ENCODE measurements at places on chromosomes 11 and 22.

DNA sequence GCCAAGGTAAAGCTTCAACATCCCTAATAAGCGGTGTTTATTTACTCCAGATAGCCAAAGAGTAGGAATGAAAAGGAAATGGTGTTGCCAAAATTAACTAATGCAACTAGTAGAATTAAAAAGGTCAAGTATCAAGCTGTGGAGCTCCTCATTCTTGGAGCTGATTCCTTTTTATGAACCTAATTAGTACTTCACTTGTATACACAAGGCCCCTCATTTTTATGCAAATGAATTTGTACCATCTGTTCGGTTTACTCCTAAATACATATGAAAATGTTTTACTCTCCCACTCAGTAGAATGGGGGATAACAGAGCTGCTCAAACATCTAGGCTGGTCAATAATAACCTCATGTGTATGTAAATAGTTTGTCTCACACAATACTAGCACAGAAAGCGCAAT lies 426.4 kb upstream of the LUZP2 start:
- DNase-seq = no peak

DNA sequence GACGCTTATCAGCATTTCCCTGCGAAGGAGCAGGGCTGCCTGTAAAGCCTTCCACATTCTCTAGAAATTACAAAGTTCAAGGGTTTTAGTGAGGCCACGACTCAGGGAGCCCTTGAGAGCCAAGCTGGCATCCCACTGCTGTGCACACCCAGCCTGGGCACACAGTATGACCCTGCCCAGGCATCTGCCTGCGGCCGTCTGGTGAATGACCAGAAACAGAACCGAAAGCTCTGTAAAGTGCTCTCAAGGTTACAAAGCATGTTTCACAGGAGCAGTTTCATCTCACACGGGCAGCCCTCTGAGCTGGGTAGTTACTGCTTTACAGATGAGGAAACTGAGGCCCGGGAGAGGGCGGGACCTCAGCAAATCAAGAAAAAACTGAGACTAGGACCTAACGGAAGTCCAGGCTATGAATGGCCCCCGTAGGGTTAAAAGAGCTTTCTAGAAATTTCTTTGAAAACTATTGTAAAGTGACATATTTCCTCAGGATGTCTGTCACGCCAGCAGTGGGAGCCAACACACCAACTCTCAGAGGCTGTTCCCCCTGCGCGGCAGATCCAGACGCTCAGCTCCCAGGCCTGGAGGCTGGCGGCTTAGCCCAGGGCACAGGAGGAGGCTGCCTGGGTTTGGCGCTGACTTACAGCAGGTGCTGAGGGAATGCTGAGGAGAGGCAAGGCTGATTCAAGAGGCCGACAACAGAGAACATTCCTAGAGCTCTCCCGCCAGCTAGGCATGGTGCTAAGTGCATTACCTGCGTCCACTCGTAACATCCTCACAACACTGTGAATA lies 7.7 kb upstream of the TCF20 start:
- no peak for DNase-seq

GRCh38 chr11:68773521-68774193 lies 22.3 kb upstream of the TESMIN start:
- DNase-seq = no peak

- no peak for DNase-seq
These were observed 28.7 kb downstream of the CYTH4 start for GRCh38 chr22:37310815-37311595.

GRCh38 chr22:20509344-20510047 lies 2.1 kb downstream of the MED15 start:
- no peak for DNase-seq

- DNase-seq = no peak
These were observed 24.7 kb upstream of the SOX6 start for GRCh38 chr11:16380941-16381568.

DNA sequence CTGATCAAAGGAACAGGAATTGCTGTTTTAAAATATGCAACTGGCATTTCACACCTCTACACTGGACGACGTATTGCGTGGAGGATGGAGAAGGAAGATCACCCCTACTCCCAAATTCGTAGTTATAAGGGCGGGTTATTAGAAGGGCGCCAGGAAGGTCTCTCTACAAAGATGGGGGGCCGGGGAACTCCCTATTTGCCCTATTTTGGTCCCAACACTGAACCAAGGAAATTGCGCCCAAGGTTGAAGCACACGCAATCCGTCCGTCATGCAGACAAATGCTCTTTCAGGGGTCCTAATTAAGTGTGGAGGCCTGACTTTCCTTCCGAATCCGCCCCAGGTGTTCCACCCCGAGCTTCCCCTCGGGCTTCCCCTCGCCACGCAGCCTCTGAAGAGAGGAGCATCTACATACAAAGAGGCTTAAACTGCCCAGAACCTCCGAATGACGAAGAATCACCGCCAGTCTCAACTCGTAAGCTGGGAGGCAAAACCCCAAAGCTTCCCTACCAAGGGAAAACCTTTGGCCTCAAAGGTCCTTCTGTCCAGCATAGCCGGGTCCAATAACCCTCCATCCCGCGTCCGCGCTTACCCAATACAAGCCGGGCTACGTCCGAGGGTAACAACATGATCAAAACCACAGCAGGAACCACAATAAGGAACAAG lies 396 bp downstream of the NPAT start:
- no peak for DNase-seq

- DNase-seq = no peak
These were observed 69.2 kb downstream of the SYT13 start for GRCh38 chr11:45216901-45217300.

- DNase-seq = no peak
These were observed 39.2 kb upstream of the SLC36A4 start for GRCh38 chr11:93236741-93237675.

GRCh38 chr11:44300844-44301563 lies 8.9 kb downstream of the ALX4 start:
- DNase-seq = no peak

DNA sequence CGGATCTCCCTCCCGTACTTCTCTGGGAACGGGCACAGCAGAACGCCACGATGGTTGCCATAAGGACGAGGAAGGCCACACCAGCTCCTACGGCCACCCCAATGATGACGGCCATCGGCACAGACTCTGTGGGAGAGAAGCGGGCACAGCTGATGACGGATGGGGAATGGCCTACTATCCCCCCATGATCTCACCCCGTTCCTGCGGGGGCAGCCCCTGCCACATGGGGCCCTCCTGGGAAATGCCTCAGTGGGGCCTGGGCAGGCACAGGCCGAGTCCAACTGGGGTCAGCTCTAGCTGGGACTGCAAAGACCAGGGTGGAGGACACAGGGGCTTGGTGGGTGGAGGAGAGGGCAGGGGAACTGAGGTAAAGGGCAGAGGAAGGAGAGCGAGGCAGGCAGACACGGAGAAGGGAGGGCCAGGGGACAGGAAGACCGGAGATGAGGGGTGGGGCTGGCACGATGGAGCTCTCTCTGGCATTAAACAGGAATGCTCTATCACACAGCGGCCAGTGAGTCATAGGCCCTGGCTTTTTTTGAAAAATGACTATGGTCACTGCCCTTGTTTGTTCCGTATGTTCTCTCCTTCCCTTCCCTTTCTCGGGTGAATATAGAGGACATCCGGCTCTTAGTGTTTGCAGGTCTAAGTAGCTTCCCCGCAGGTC lies 76.0 kb downstream of the ST3GAL4 start:
- DNase-seq = no peak

DNA sequence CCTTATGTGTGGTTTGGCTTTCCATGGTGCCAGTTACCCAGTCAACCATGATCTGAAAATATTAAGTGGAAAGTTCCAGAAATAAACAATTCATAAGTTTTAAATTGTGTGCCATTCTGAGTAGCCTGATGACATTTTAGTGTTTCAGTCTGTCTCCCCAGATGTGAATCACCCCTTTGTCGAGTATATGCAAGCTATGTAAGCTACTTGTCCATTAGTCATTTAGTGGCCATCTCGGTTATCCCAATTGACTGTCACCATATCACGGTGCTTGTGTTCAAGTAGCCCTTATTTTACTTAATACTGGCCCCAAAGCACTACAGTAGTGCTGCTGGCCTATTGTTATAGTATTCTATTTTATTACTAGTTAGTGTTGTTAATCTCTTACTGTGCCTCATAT lies 44.9 kb downstream of the ATG16L2 start:
- no peak for DNase-seq

DNA sequence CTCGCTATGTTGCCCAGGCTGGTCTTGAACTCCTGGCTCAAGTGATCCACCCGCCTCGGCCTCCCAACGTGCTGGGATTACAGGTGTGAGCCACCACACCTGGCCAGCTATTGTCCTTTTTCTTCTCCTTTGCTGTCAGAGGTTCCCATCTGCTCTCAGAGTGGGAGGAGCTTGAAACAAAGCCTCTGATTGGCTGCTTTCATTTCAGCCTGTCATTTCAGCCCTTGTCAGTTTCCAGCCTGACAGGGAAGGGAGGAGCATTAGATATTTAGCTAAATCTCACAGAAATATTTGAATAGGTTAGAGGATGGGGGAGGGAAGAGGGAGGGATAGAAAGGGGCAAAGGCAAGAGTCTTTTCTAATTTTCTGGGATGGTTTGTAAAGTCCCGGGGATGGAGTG lies 8.7 kb downstream of the SLC22A6 start:
- no peak for DNase-seq

DNA sequence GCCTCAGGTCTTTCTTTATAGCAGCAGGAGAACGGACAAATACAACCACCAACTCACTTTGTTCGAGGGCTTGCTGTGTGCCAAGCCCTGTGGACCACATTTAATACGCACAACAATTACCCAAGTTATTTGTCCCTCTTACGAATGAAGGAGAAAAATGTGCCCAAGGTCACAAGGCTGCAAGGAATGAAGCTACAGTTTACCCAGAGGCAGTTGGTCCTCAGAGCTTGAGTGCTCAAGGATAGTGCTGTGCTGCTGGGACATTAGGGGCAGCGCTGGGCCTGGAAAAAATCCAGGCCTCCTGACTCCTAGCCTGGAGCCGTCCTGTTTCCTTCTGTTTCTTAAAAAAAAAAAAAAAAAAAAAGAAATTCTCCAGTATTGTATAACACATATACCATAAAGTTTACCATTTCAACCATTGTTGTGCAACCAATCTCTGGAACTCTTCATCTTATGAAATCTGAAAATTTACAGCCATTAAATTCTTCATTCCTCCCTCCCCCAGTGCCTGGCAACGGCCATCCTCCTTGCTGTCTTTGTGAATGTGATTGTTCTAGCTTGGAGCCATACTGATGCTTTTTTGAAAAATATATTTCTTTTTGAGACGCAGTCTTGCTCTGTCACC lies 1.0 kb upstream of the C11orf86 start:
- no peak for DNase-seq

DNA sequence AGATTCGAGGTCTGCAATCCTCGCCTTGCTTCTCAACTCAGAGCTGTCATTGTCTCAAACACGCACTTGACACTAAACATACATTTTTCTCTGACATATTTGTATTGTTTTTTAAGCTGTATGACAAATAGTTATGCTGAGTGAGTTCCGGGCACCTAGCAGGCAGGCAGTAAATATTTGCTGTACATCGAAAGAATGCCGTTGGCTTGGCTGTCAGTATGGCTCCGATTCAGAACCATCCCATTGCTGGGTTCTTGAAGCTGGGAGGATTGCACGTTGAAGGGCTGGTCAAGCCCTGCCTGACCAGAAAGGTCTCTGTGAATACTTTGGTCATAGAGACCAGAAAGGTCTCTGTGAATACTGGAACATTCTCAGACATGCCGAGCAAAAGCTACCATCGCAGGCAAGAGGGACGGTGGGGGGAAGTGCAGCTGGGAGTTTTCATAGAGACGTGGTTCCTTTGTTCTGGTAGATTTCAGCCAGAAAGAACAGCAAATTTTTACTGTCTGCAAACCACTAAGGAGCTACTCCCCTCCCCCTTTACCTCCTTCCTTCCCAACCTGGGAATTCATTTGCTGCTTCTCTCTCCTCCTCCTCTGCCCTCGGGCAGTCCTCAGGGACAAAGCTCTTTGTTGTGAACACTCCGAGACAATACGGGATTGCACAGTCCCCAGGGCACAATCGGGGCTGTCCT lies 202.2 kb upstream of the SORL1-AS1 start:
- no peak for DNase-seq

GRCh38 chr11:86035164-86035563 lies 33.7 kb downstream of the PICALM start:
- no peak for DNase-seq

- no peak for DNase-seq
These were observed 60.4 kb upstream of the PAX6 start for GRCh38 chr11:31871310-31872075.

DNA sequence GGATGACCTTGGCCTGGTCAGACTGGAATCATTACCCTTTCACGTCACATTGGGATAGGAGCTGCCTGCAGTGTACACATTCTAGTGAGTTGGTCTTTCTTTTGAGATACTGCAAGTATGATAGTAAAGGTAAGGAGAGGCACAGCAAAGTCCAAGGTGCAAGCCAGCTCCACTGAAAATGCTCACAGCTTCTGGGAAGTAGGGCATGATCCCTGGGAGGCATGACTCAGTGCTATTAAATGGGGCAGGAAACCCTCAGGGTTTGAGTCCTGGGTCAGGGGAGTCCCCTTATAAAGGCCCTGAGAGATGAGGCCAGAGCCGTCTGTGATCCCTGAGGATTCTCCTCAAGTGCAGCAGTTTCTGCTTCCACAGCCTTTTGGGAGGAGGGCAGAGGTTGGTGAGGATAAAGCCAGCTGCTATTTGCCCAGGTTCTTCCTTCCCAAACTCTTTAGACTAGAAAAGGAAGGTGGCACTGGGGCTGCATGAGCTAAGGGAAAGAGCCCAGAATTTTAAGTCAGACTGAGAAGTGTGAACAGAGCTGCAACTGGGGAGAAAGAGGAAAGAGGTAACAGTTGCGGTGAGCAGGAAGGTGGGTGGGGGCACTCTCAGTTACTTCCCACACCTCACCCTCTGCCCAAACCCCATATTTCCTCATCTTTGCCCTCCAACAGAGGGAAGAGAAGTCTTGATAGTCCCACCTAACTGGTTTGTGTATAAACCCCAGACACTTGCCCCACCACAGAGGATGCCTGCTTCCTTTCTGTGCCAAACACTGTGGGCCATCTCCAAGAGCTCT lies 14.4 kb upstream of the OR52K1 start:
- no peak for DNase-seq

- no peak for DNase-seq
These were observed 16.5 kb downstream of the HIPK3 start for GRCh38 chr11:33273656-33274055.

DNA sequence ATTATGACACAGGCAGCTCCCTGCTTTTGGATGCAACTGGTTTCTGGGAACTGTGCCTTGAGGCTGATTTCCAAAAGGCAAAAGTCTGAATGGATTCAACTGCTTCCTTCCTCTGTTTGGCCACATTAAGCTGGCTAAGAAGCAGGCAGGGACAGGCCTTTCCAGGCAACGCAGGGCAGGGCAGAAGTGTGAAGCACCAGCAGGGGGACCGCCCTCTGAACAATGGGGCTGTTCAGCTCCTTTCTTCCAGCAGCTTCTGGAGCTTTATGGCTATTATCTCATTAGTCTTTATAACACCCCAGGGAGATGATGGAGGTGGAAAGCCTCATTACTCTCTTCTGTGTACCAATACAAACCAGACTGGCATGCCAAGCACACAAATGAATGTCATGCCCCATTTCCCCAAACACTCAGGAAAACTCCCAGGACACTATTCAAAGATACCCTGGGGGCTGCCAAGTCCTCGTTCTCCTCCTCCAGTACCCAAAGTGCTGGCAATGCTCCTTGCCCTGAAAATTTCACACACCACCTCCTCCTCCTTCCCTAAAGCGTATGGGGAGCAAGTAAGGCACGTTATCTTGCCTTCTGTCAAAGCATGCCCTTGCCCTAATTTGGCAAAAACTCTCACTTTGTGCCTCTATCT lies 21.3 kb downstream of the MORC2 start:
- DNase-seq = peak; percentile 70

GRCh38 chr22:28143241-28143865 lies 224.3 kb upstream of the PITPNB start:
- no peak for DNase-seq

Measured in epithelial cell of prostate (primary cell).